ENCODE measurements at places on chromosomes 16 and 17.

GRCh38 chr16:48049847-48050246 lies 105.9 kb downstream of the ABCC12 start:
- DNase-seq, result no peak

DNA sequence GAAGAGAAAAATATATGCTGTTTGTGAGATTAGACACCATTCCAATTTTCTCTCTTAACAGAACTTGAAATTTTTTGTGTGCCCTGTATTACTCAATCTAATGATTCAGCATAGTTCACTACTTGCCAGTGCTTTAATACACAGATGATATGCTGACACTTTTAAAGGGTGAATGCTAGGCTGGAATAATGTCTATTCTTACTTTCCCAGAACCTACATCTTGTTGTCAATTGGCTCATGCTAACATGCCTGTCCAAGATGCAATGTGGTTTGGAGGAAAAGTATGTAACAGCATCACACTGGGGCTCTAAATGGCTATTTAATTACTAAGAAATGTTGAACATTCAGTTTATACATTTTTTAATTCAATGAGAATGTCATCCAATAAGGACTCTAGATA lies 7.6 kb upstream of the MAP2K6 start:
- no peak for DNase-seq

- peak; percentile 84 for DNase-seq
Measured at GRCh38 chr16:24499193-24499814, 40.1 kb upstream of the RBBP6 start.

DNA sequence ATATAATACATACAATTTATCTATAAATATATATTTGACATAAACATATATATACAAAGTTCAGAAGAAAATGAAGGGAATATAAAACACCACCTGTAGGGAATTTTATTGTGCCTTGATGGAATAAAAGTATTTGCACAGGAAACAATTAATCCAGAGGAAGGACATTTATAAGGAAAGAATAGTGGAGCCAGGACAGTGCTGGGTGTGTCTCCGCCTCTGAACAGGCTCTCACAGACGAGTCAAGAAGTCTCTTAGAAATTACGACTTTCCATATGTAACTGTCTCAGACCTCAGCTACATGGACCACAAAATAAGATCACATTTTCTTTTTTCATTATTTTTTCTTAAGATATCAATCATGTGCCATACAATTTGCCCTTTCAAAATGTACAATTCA lies 93.9 kb downstream of the TMEM114 start:
- no peak for DNase-seq

DNA sequence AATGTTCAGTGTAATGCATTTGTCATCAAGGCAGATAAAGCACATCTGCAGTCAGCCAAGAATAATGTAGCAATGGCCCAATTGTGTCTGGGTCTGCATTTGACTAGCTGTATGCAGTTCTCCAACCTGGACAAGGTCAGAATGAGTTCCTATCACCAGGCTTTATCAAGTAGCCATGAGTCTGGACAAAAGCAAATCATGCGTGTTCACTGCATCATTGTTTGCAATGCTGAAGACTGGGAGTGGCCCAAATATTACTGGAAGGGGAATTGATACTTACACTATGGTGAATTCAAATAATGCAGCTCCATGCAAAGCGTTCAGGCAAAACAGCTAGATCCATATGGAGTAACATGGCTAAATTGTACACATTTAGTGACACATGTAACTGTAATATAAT lies 250.9 kb downstream of the TOX3 start:
- DNase-seq, result no peak

GRCh38 chr17:73861543-73861942 lies 217.3 kb upstream of the SDK2 start:
- no peak for DNase-seq

DNA sequence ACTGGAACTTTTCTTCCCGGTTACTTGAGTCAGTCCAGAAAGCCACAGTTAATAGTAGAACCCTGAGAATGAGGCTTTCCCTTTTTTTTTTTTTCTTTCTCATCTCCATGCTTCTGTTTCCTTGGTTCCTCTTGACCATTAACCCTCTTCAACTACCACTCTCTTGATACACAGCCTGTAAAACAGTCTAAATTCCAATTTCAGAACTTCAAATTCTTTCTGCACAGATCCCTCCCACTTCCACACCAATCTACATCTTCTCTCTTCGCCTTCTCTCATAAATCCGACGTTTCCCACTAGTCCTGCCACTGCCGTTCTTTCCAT lies 588 bp downstream of the METTL16 start:
- DNase-seq, result no peak

GRCh38 chr17:54968988-54969332 lies 395 bp downstream of the STXBP4 start:
- DNase-seq, result no peak

GRCh38 chr17:57881783-57882351 lies 32.0 kb upstream of the MRPS23 start:
- no peak for DNase-seq
